Suppressor macrophage treated with lipopolysaccharide for 1 hour (primary cell): ENCODE measurements at places on chromosomes 6 and 20.

DNA sequence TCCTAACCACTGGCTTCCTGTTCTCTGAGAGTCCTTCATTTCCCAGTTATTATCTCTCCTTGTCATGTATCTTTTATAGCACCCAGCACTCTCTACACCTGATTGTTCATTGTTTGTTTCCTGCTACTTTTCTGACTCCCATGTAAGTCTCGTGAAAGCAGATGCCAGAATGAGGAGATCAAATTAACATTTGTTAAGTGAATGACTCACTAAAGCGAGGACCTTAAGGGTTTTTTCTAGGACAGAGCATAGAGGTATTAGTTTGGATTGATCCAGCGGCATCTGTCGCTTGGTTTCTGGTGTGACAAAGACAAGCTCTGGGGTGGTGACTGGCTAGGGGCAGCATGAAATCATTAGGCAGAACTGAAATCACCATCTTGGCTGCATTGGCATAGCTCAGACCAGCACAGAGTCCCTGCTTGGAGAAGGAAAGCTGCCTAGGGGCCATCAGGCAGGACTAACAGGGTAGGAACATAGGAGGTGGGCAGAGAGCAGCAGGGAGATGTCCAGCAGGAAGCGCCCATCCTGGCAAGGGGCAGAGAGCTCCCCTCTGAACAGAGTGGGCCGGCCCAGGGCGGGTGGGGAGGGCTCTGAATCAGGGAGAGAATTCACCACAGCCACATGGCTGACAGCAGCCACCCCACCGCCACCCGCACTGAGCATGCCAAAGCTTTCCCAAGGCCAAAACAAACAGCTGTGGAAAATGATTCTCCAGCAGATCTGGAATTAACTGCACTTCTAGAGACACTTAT is 97.1 kb upstream of the CEP85L start:
- no peak for DNase-seq

GRCh38 chr6:153140299-153140698 is 9.2 kb upstream of the RGS17 start:
- DNase-seq = no peak

GRCh38 chr20:19253316-19253715 is 40.9 kb downstream of the SLC24A3 start:
- no peak for DNase-seq

DNA sequence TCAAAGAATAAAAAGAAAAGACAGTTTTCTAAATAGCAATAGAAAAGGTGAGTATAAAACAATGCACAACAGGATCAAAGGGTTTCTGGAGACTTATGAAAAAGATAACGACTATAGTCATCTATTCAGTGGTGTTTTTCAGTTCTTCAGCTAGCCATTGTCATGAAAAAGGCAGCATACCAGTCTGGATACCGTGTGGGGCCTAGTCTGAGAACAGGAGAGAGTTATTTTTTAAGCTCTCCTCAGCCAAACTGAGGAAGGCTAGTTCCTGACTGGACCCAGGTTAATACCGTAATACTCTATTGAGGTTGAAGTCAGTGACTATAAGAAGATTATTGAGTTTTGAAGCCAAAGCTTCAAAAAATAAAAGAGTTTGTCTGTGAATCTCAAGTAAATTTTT is 49.5 kb downstream of the PLN start:
- no peak for DNase-seq
